ENCODE measurements at places on chromosomes 1 and 21.

DNA sequence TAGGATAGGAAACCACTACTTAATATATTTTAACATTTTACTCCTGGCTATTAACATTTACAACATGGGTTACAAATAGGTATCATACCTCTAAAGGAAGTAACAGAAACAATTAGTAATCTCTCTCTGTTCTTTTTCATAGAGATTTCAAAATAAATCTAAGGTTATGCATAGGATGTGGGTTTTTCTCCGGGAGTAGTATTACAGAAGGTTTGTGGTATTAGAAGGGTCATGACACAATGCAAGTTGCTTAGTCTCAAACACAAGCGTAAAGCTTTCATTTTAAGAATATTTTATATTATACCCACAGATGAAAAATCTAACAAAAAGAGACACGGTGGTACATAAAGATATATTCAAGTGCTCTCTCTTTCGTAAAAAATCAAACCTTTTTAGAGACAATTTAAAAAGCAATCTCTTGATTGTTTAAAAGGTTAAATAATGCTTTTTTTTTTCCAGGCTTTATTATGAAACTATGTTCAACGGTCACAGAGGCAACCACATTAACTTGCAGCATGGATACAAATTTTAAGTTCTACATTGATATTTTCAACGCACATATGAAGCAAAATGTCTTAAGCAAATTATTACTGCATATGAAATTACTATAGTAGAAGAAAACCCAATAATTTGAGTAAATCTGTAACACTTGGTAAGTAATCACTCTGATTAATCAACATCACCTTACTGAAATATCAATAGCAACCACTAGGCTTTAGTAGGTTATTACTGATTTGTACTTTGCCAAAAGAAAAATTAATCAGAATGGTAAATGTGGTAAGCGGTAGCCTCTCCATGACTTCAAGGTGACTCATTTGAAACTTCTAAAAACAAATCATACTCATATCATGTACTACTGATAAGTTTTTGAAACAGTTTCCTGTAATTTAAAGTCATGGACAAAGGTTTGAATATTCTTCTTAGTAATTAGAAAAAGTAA, 97.4 kb upstream of the GFI1 start:
- DNase-seq = no peak

GRCh38 chr1:214111796-214112195, 124.0 kb downstream of the PROX1 start:
- no peak for DNase-seq

- no peak for DNase-seq
Observed at GRCh38 chr1:156001662-156002171, 19.0 kb downstream of the SSR2 start.

DNA sequence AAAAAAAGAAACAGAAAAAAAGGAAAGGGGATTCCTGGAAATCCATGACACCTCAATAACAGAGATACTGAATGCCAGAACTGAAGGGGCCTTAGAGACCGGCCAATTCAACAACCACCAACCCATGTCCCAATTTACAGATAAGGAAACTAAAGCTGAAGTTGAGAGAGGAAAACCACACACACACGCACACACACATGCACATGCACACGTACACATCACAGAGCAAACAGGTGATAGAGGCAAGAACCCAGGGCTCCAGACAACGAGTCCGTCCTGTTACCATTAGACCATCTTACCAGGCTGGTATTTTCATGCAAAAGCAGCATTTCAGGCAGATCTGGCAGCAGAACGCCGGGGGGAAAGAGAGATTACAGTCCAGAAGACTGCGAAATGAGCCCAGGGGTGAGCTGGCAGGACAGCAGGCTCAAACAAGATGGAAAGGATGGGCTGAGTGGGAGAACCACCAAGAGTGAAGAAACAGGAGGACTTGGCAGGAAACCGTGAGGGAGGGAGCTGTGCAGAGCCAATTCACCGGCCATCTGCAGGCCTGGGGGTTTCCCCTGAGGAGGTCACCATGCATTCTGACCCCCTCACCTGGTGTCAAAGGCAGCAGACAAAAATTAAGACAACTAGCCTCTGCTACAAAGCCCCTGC, 43.5 kb downstream of the PAFAH2 start:
- DNase-seq = no peak

DNA sequence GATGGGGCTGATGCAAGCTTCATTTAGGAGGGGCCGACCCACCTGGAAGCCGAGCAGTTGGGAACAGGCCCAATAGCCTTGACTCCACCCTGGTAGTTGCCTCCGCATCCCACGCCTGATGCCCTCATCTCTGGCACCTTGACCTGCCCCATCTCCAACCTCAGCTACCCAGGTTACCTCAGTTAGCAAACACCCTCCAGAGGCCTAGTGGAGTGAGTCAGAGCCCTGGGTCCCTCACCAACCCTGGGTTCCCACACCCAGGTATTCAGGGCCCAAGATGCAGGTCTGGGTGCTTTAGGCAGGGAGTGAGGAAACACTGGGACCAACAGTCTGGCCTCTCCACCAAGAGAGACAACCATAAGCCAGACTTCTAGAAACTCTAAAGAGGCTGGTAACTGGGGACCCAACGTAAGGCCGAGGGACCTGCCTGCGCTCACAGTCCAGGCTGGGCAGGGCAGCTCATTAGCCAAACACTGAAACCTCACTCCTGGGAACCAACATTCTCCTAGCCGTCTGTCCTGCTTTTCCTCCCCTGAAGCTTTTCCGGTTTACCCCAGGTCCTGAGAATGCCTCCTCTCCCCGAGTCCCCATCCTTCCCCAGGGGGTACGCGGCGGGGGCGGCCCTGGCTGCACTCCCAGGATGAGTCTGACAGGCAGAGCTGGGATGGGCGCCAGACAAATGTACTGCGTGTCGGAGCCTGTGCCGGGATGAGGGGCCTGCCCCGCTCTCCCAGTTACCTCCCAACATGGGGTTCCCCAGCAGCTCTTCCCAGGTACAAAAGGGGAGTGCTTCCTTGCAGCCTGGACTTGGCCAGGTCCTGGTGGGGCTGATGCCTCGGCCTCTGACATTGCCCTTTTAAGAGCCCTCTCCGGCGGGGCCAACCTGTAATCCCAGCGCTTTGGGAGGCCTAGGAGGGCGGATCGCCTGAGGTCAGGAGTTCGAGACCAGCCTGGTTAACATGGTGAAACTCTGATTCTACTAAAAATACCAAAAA, 8.9 kb upstream of the CELSR2 start:
- no peak for DNase-seq

DNA sequence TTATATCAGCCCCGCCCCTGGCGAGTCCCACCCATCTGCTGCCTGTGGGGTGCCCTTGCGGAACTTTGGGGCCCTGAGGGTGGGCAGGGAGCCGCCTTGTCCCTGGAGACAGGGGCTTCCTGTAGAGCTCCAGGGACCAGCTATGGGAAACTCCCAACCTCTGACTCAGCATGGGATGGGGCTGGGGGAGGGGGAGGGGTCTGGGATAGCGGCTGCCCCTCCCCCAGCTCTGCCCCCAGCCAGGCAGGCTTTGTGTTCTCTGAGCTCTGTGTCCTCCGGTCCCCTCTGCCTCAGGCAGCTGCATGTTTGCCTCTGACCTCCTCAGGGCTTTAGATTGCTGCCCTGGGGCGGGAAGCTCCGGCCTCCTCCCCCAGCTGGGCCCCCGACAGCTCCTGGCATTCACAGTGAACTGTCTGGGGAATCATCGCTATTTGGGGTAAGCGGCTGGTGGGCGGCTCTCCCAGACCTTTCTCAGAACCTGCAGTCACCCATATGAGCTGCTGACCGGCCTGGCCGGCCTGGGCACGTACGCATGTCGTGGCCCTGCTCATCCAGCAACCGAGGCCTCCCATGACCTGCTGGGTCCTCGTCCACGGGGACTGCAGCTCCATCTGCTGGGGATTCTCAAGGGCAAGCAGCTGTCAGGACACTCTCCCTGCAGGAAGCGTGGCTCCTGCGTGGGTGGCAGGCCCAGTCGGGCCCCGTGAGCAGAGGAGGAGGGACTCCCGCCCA, 17.1 kb downstream of the ARHGEF16 start:
- DNase-seq = no peak

DNA sequence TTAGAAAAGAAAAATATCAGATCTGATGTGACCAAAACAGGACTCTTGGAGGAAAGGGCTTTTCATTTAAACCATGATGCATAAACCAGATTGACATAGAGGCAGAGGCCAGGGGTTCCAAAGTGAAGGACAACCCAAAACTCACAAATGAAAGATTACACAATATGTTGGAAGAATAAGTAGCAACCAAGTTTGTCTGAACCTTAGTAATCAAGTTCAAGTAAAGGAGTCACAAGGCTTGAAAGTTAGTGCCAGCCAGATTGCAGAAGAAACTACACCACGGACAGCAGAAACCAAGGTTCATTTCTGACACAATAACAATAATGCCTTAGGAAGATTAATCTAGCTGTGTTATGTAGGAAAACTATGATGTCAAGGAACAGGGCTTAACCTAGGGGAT, 124.6 kb downstream of the ZC3H11B start:
- no peak for DNase-seq

GRCh38 chr21:31801551-31802219, 69.8 kb upstream of the SCAF4 start:
- DNase-seq = no peak

DNA sequence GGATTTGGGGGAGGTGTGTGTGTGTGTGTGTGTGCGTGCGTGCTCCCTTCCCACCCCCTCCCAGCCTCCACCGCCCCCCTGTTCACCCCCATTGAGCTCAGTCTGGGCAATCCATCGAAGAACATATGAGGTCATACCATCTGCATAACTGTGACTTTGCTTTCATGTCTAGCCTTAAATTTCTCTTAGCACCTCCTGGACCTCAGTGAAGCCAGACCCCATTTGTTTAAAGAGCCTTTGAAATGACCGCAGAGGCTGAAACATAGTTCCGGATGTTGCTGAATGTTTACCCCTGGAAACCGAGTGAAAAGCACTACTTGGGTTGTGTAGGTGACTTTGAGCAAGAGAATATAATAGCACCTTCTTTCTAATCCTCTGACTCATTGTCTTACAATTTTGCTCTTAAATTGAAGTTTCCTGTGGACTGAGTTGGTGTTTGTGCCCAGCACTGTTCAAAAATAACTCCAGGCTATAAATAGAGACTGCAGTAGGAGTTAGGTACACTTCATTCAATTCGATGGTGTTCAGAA, 75.4 kb downstream of the UBE4B start:
- DNase-seq = no peak

- DNase-seq = no peak
Observed at GRCh38 chr21:25961042-25961441, 209.5 kb downstream of the APP start.

DNA sequence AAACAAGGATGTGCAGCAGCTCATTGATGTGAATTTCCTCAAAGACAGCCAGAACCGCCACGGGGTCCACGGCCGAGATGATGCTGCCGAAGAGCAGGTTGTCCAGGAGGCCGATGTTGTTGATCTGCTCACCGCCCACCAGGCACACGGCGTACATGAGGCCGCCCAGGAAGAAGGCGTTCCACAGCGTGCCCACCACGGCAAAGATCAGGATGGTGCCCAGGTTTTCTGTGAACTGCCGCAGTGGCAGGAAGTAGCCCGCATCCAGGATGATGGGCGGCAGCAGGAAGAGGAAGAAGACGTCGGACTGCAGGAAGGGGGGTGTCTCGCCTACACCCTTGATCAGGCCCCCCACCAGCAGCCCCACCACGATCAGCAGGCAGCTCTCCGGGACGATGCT, 41.1 kb downstream of the SLC9A1 start:
- no peak for DNase-seq

DNA sequence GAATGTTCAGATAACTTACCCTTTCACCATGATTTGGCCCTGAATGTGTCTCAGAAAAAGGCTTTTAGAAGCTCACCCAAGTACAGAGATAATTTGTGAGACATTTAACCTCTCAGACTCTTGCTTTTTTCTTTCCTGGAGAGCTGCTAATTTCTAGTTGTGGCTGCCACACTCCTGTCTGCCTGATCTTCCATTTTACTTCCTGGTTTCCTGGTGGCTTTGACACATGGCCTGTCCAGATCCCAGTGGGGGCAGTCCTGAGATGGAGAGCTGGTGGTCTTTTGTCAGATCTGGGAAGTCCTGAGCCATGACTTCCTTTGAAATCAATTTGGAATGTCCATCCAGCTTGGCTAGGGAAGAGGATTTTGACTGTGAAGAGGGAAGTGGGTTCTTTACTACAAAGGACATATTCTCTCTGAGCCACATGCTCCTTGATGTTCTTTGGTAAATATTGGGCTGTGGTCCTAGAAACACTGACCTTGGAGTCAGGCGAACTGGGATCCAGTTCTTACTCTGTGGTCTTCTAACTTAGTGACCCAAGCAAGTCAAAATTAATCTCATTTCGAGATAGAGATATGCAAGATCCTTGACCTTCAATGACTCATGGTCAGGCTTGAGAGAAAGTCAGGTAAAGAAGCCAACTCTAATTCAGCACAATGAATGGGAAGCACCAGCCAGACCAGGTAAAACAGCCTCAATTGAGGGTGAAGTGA, 78.0 kb upstream of the HSD17B7 start:
- DNase-seq = no peak

- DNase-seq = no peak
Observed at GRCh38 chr1:37085393-37085792, 51.1 kb upstream of the GRIK3 start.

GRCh38 chr1:6130036-6130435, 50.1 kb downstream of the CHD5 start:
- no peak for DNase-seq
